ENCODE measurements at places on chromosomes 3 and 15. TPM values are rescaled to one million over a fixed set of nuclear protein-coding genes. Genes with fewer than 3 reads are reported as not detected.

DNA sequence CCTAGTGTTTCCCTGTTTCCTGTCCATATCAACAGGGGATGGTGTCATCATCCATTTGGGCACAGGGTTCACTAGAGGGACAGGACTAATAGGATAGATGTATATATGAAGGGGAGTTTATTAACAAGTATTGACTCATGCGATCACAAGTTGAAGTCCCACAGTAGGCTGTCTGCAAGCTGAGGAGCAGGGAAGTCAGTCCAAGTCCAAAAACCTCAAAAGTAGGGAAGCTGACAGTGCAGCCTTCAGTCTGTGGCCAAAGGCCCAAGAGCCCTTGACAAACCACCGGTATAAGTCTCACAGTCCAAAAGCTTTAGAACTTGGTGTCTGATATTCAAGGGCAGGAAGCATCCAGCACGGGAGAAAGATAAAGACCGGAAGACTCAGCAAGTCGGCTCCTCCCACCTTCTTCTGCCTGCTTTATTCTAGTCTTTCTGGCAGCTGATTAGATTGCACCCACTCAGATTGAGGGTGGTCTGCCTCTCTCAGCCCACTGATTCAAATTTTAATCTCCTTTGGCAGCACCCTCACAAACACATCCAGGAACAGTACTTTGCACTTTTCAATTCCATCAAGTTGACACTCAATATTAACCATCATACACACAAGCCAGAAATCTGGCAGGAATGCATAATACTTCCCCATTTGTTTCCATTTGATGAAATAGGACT is 43.4 kb downstream of the CD200 start:
- peaks cover 22% of the 10 kb centered on the region for H3K4me1 ChIP-seq
- H3K27ac ChIP-seq: no peak overlapping the region
- no peak for DNase-seq
- no peaks in the 10 kb centered on the region for H3K27me3 ChIP-seq

STT3B gene
- total RNA-seq: 115 TPM

DNA sequence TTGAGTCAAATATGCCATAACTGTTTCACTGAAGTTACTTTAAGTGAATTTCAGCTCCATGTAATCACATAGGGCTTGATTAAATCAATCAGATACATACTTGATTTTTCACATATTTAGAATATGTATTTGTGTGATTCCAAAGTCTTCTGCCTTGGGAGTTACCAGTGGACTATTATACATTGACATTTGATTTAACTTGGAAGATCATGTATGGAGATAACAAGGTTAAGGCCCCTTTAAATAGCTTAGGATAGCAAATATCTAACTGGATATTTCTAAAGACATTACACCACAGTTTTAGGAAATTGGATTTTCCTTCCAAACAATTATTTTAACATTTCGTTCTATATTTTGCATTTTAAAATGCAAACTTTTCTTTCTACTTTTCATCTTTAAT is 405.0 kb downstream of the RAP2B start:
- H3K4me3 ChIP-seq: no peak overlapping the region
- H3K27me3 ChIP-seq: no peaks in the 10 kb centered on the region
- no peak overlapping the region for H3K27ac ChIP-seq
- no peaks in the 10 kb centered on the region for H3K4me1 ChIP-seq
- peaks cover 13% of the 10 kb centered on the region for H3K36me3 ChIP-seq
- DNase-seq: no peak

GRCh38 chr15:68503213-68503612 is 71.2 kb upstream of the ITGA11 start:
- no peaks in the 10 kb centered on the region for H3K4me1 ChIP-seq
- no peaks in the 10 kb centered on the region for H3K36me3 ChIP-seq
- DNase-seq: no peak
- H3K27me3 ChIP-seq: peaks cover 7% of the 10 kb centered on the region

GRCh38 chr3:13023235-13023970 is 49.8 kb downstream of the IQSEC1 start:
- no peaks in the 10 kb centered on the region for H3K27me3 ChIP-seq
- H3K4me1 ChIP-seq: no peaks in the 10 kb centered on the region
- H3K27ac ChIP-seq: no peak overlapping the region
- no peaks in the 10 kb centered on the region for H3K36me3 ChIP-seq
- no peak overlapping the region for H3K4me3 ChIP-seq
- DNase-seq: no peak

DNA sequence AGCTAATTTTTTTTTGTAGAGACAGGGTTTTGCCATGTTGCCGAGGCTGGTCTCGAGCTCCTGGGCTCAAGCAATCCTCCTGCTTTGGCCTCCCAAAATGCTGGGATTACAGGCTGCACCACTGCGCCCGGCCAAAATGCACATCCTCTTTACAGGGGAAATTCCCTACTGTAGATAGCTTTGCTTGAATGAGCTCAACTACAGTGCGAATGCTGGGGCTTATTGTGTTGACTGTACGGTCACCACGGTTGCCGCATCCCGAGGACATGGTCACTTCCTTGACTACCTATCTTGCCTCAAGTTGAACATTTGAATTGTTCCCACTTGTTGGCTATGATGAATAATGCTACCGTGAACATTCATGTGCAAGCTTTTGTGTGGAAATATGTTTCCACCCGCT is 5.3 kb upstream of the MTFMT start:
- peaks cover 7% of the 10 kb centered on the region for H3K4me1 ChIP-seq
- no peak overlapping the region for H3K4me3 ChIP-seq
- peaks cover 7% of the 10 kb centered on the region for H3K27me3 ChIP-seq
- H3K36me3 ChIP-seq: no peaks in the 10 kb centered on the region

DNA sequence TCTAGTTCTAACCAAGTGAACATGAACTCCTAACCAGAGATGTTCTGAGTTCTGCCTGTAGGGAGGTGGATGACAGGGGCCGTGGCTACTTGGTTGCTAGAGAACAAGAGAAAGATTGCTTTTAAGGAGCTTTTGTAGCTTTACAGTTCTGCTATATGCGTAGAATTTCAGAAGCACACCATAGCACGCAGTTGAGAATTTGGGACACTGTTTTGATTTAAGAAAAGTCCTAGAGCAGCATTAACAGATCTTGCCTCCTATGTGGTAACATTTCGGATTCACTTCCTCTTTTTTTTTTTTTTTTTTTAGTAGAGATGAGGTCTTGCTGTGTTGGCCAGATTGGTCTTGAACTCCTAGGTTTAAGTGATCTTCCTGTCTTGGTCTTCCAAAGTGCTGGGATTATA is 181.7 kb downstream of the TCF12 start:
- H3K4me3 ChIP-seq: no peak overlapping the region
- H3K36me3 ChIP-seq: peaks cover 9% of the 10 kb centered on the region
- peaks cover 3% of the 10 kb centered on the region for H3K4me1 ChIP-seq
- DNase-seq: no peak
- no peaks in the 10 kb centered on the region for H3K27me3 ChIP-seq
- H3K27ac ChIP-seq: no peak overlapping the region

DNA sequence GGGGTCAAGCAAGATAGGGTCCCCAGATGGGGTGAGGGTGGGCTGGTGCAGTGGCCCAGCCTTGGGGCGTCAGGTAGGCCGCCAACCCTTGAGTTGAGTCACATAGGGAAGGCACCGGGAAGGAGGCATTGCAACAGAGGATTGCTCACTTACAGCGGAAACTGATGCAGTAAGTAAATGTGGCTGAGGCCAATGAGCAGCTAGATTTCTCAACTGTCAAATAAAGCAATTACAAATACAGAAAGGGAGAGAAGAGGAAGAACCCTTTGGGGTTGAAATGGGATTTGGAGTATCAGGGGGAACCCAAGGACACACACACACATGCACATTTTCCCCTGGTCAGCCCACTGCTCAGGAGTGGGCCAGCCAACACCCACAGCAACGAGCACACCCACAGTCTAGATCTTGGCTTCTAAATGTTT is 44.0 kb downstream of the CHSY1 start:
- H3K4me1 ChIP-seq: peaks cover 90% of the 10 kb centered on the region
- H3K27me3 ChIP-seq: no peaks in the 10 kb centered on the region
- H3K4me3 ChIP-seq: no peak overlapping the region
- H3K27ac ChIP-seq: peak overlapping the region; percentile 91
- peak; percentile 47 for DNase-seq
- H3K36me3 ChIP-seq: peaks cover 10% of the 10 kb centered on the region

DNA sequence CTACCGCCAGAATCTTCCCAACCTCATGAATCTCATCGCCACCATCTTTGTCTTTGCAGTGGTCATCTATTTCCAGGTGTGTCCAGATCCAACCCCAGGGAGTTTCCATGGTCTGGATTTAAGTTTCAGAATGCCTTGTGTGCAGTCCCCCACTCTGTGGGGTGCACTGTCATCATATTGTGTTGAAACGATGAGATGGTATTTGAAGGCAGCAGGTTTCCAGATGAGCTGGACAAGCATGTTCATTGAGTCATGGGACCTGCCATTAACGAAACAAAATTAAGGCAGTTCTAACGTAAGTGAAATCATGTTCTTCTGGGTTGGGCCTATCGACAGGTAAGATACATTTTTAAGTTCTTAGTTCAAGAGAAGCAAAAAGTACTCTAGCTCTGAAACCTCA is 12.7 kb downstream of the SEC61A1 start:
- no peak overlapping the region for H3K27ac ChIP-seq
- no peak for DNase-seq
- no peak overlapping the region for H3K4me3 ChIP-seq
- H3K36me3 ChIP-seq: peaks cover 74% of the 10 kb centered on the region
- no peaks in the 10 kb centered on the region for H3K27me3 ChIP-seq

DNA sequence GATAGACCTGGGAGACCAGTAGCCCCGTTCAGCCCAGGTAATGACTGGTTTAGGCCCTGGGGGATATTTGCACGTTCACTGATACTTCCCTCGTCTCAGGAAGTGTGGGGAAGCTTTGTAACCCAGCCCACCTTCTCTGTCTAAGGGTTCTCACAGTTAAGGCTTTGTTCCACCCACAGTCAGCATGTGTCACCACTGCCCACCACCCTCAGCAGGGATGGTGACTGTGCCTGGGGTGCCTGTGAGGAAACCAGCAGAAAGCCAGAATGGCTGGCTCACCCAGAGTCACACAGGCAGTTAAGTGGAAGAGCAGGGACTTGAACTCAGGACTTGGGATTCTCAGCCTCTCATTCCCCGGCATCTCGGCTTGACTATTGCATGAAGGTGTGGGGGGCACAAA is 5.2 kb downstream of the KBTBD13 start:
- H3K27me3 ChIP-seq: peaks cover 33% of the 10 kb centered on the region
- no peak overlapping the region for H3K4me3 ChIP-seq
- peaks cover 9% of the 10 kb centered on the region for H3K4me1 ChIP-seq
- H3K27ac ChIP-seq: no peak overlapping the region

GRCh38 chr3:61560517-61561373 is 626 bp upstream of the PTPRG start:
- peak; percentile 49 for DNase-seq
- H3K27ac ChIP-seq: no peak overlapping the region
- H3K4me1 ChIP-seq: peaks cover 3% of the 10 kb centered on the region
- H3K27me3 ChIP-seq: peaks cover 58% of the 10 kb centered on the region
- H3K4me3 ChIP-seq: peak overlapping the region; percentile 58
- no peaks in the 10 kb centered on the region for H3K36me3 ChIP-seq

- peaks cover 26% of the 10 kb centered on the region for H3K4me1 ChIP-seq
- no peak for DNase-seq
- H3K27me3 ChIP-seq: peaks cover 24% of the 10 kb centered on the region
- no peak overlapping the region for H3K4me3 ChIP-seq
- H3K36me3 ChIP-seq: peaks cover 3% of the 10 kb centered on the region
Measured at GRCh38 chr3:45909542-45909941, 23.2 kb downstream of the CCR9 start.

DNA sequence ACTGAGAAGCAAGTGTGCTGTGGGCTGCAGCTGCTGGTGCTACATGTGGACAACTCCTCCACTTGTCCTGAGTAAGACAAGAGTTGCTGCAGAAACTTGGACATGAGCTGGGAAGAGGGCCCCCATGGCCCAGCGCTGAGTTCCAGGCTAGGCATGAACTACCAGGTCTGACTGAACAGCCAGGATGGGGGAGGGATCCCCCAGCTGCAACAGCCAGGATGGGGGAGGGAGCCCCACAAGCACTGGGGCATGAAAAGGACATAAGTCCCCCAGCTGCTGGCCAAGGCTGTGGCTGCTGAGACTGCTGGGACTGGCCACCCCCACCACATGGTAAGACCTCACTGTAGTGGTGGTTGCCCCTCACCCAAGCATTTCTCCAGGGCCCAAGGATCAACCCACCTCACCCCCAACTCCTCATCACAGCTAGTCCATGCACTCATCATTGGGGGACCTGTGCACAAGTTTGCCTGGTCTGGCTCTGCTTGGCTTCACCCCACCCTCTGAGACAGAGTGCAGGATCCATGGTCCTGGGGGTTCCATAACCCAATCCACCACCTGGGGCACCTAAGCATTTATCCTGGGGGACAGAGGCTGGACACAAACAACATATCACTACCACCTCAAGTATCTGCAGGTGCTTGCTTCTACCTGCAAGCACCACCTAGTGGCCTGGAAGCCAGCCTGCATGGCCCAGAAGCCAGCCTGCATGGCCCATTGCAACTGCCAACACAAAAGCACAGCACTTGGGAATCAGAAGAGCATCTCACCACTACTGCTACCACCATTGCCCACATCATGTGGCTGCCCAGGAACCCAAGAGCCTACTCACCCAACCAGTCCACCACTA is 84.5 kb upstream of the STT3B start:
- H3K4me3 ChIP-seq: no peak overlapping the region
- H3K36me3 ChIP-seq: peaks cover 3% of the 10 kb centered on the region
- peak; percentile 55 for DNase-seq

C3orf49 gene
- not detected for total RNA-seq

GPR149 gene
- total RNA-seq: not detected

DNA sequence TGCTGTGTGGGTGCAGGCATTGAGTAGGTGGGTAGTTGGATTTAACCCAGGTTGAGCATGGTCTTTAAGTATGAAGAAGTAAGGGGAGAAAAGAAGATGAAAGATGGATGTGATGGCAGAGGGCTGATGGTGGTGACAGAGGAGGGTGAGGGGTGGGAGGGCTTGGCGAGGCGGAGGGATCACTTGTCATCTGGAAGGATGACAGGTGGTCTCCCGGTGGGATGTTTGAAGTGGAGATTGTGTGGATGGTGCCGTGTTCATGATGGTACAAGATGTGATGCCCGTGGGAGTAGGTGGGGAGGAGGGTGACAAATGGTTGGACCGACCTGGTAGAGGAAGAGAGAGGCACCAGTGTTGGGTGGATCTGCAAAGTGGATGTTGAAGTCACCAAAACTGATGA is 208.8 kb downstream of the RPLP1 start:
- no peak overlapping the region for H3K4me3 ChIP-seq
- no peak for DNase-seq

GRCh38 chr15:47812470-47812999 is 95.2 kb downstream of the SEMA6D start:
- no peaks in the 10 kb centered on the region for H3K36me3 ChIP-seq
- H3K4me3 ChIP-seq: no peak overlapping the region
- peaks cover 11% of the 10 kb centered on the region for H3K27me3 ChIP-seq
- no peak overlapping the region for H3K27ac ChIP-seq
- no peak for DNase-seq

DNA sequence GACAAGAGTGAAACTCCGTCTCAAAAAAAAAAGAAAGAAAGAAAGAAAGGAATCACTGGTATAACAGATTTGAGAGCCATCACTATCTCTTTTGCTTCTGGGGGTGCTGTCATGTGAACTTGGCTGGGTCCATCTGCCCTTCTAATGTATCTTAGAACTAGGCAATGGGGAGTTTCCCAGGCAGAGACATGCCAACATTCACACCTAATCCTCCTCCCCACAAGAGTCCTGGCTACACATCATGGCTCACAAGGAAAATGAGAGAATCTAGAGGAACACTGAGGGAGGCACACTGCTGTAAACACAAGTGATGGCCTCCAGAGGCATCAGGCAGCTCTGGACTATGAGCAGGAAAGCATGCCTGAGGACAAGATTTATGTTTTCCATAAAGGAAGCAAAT is 67.8 kb upstream of the PPP2R3A start:
- H3K4me1 ChIP-seq: no peaks in the 10 kb centered on the region
- H3K27ac ChIP-seq: no peak overlapping the region
- peaks cover under 1% of the 10 kb centered on the region for H3K27me3 ChIP-seq
- no peak for DNase-seq

MESP1 gene
- total RNA-seq: 4.6 TPM

GRCh38 chr3:13457593-13457992 is 22.5 kb upstream of the HDAC11 start:
- H3K27ac ChIP-seq: no peak overlapping the region
- no peak for DNase-seq
- no peak overlapping the region for H3K4me3 ChIP-seq
